Aortic smooth muscle cell (primary cell): ENCODE measurements at places on chromosomes 7 and 10. TPM values are rescaled to one million over a fixed set of nuclear protein-coding genes. Genes with fewer than 3 reads are reported as not detected.

GHRHR gene
- not detected in 2 replicates for total RNA-seq

ANKRD22 gene
- 0.06 and 0.13 TPM in 2 replicates for total RNA-seq

HOGA1 gene
- 2.5 and 3.3 TPM in 2 replicates for total RNA-seq

BMPER gene
- 5.9 and 13.2 TPM in 2 replicates for total RNA-seq

NPFFR1 gene
- under 0.01 TPM in 1 of 2 replicates, not detected in the other for total RNA-seq

PPRC1 gene
- total RNA-seq: 9.4 and 10.7 TPM in 2 replicates

VIPR2 gene
- total RNA-seq: 0.06 and 0.13 TPM in 2 replicates

CYP3A5 gene
- not detected in 2 replicates for total RNA-seq

RBM20 gene
- total RNA-seq: 0.66 and 1.1 TPM in 2 replicates

RNF32 gene
- 0.62 and 1.2 TPM in 2 replicates for total RNA-seq

MALRD1 gene
- 0.56 and 0.66 TPM in 2 replicates for total RNA-seq

TUBAL3 gene
- total RNA-seq: not detected in 2 replicates

OR9A2 gene
- total RNA-seq: not detected in 2 replicates

LIPF gene
- not detected in 2 replicates for total RNA-seq

THAP5 gene
- 22.5 and 26.2 TPM in 2 replicates for total RNA-seq

ST7 gene
- total RNA-seq: 15.9 and 18.2 TPM in 2 replicates

ZSWIM8 gene
- 45.9 and 48.9 TPM in 2 replicates for total RNA-seq

LEP gene
- total RNA-seq: not detected in 2 replicates

ARL5B gene
- 7.0 and 9.7 TPM in 2 replicates for total RNA-seq

FAM25C gene
- not detected in 2 replicates for total RNA-seq

SLC18A3 gene
- not detected in 2 replicates for total RNA-seq

IFIT1B gene
- total RNA-seq: 0.06 TPM in 1 of 2 replicates, not detected in the other

CYP26C1 gene
- total RNA-seq: 0.06 and 0.13 TPM in 2 replicates

NXPH1 gene
- not detected in 2 replicates for total RNA-seq

ITGA8 gene
- total RNA-seq: 289 and 543 TPM in 2 replicates

NT5C2 gene
- total RNA-seq: 82.0 and 103 TPM in 2 replicates

MRLN gene
- total RNA-seq: 0.12 TPM in 1 of 2 replicates, not detected in the other

ANKRD2 gene
- 0.50 and 1.5 TPM in 2 replicates for total RNA-seq

SLC26A5 gene
- total RNA-seq: not detected in 2 replicates

XPNPEP1 gene
- total RNA-seq: 247 and 252 TPM in 2 replicates

MRPS33 gene
- 34.5 and 45.0 TPM in 2 replicates for total RNA-seq

FAM25G gene
- total RNA-seq: not detected in 2 replicates

SLC26A3 gene
- total RNA-seq: not detected in 2 replicates

LRIT1 gene
- total RNA-seq: not detected in 2 replicates

FRAT1 gene
- total RNA-seq: 1.7 and 2.1 TPM in 2 replicates

ATG9B gene
- 0.06 TPM in 1 of 2 replicates, not detected in the other for total RNA-seq

TSPAN33 gene
- 0.06 and 0.13 TPM in 2 replicates for total RNA-seq

CHN2 gene
- total RNA-seq: 0.26 TPM in 1 of 2 replicates, not detected in the other

TLL2 gene
- total RNA-seq: under 0.01 and 0.06 TPM in 2 replicates

FGFR2 gene
- total RNA-seq: 0.06 TPM in 1 of 2 replicates, not detected in the other

CROT gene
- total RNA-seq: 14.1 and 18.0 TPM in 2 replicates
